ENCODE measurements at places on chromosomes 5 and 9.

GRCh38 chr9:75910731-75911130, 20.3 kb downstream of the PCSK5 start:
- no peak for DNase-seq

DNA sequence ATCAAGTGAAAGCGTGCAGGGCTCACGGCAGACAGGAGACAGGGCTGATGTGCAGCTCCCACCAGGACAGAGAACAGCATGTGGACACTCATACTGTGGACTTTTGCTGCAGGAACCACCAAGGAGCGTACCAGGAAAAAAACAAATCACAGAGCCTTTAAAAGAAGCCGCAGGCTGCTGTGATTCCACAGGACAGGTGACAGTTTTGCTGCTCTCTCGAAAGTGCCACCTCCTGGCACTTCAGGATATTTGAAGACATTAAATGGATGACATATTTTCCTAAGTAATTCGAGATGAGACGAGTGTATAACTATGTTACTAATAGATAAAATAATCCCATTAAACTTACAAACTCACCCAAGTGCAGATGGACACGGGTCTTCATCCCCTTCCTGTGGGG, 29.3 kb downstream of the ZDHHC11 start:
- DNase-seq: no peak

GRCh38 chr9:100662122-100662521, 84.2 kb downstream of the CAVIN4 start:
- DNase-seq: no peak

DNA sequence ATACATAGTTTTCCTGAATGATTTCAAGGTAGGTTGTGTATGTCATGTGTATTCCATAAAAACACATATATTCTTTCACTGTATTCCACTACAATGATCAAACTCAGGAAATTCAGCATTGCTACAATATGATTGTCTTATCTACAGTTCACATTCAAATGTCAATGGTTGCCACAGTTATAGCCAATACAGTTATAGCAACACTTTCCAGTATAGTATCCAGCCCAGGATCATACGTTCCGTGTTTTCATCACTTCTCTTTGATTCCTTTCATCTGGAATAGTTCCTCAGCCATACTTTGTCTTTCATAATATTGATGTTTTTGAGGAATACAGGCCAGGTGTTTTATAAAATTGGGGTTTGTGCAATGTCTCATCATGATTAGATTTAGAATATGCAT, 9.5 kb downstream of the OR2S2 start:
- no peak for DNase-seq

DNA sequence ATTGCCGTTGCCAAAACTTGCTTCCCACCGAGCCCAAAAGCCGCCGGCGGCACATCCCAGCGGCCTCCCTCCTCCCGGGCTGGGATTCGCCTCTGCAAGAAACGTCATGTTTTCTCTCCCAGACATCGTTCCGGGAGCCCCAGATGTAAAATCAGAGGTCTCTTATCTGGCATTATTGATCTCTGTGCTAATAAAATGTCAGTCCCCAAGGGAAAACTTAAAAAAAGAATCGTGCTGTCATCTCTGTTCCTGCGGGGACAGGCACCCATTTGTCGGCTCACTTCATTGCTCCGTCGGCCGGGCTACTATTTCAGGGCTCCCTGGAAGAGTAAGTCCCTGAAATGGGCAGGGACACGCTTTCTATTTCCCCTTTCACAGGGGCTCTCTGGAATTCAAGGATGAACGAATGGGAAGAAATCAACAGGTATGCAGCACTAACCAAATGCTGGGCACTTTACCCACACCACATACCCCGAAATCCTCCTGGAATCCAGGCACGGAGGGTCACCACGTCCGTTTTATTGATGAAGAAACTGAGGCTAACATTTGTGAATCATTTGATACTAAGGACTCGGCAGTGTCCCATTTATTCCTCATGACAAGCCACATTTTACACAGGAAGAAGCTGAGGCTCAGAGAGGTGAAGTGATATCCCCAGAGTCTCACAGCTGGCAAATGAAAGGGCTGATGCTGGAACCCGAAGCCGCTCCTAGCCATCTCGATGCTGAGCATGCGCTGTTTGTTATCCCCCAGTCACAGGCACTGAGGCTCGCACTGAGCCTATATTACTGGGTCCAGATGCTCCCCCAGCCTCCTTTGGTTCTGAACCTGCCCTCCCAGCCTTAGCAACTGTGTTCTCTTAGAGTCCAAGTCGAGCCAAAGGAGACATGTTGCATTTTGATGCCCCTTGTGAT, 35.7 kb upstream of the MSX2 start:
- DNase-seq: no peak

GRCh38 chr5:8184455-8185063, 315.6 kb downstream of the MTRR start:
- DNase-seq: peak; percentile 1

GRCh38 chr5:10567781-10568321, 4.0 kb downstream of the ANKRD33B start:
- no peak for DNase-seq

GRCh38 chr9:78958892-78959291, 612.9 kb upstream of the TLE4 start:
- no peak for DNase-seq

Data from activated T-cell treated with anti-CD3 and anti-CD28 coated beads for 24 hours (primary cell).